ENCODE measurements at places on chromosomes 11 and 22.

DNA sequence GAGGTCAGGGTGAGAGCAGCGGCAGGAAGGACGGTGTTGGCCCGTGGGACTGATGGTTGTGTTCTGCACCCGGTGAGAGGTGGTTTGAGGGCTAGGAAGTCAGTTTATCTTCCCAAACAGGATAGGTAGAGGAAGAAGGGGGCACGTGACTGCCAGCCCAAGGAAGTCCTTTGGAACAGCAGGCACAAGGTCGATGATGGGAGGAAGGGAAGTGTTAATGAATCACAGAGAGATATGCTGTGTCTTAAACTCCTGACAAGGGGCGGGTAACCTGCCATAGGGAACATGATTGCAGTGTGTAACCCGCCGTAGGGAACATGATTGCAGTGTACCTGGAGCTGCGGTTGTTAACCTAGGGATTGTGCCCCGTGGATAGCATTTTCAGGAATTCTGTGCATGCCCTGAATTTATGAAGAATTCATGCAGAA, 49.0 kb downstream of the PRR5L start:
- DNase-seq, result no peak

DNA sequence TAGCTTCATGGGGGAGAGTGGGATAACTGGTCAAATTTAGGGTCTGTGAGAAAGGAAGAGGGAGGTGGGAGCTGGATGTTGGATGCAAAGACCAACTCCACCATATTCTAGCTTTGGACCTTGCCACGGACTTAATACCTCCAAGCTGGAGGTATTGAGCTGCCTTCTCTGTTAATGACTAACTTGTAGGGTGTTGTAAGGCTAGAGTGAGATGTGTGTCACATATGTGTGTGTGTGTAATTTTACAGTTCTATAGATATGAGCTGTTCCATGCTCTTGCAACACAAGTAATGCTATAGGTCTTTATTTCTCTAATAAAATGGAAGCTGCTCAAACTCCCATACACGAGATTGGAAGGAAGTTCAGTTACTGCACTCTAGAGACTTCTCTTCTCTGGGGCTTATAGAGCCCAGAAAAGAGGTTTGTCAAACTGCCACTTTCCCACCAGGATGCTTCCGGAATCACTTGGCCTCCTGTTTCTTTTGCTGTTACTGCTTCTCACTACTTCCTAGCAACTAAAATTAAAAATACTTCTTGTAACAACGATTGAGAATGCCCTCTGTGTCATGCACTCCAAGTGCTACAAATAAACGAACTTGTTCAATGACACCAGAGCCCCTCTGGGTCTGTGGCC, 16.0 kb upstream of the FJX1 start:
- no peak for DNase-seq

DNA sequence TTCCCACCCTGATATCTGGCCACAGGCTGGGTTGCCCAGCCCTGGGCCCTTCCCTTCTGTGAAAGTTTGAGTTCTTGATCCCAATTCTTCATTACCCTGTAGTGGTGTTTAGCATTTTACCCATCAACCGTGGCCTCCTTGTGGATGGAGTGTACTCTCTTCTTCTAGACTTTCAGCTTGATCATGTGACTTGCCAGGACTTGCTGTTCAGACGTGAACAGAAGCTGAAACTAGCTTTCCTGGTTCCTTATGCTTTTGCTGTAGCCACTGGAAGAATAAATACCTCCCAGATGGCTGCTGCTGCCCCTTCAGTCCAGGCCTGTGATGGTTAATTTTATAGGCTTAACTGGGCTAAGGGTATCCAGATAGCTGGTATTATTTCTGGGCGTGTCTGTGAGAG, 32.7 kb upstream of the DAGLA start:
- DNase-seq, result no peak

GRCh38 chr11:117722082-117722481, 74.9 kb downstream of the DSCAML1 start:
- DNase-seq, result no peak

DNA sequence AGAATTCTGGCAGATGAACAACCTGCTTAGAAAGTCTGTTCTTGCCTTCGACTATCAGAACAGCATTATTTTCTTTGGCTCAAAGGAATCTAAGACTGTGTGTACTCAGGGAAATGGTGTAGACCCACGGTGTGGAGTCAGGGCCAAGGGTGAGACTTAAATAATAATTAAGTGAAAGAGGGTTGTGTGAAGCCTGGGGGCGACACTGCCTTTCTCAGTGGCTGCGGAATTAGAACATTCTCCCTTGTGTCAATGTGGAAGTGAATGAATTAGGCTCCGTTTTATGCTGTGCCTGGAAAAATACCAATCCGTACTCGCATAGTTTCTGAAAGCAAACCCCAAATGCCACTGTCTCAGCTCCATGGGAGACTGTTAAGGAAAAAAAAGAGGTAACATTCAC, 50.7 kb downstream of the NAV2 start:
- no peak for DNase-seq

- DNase-seq, result no peak
Observed at GRCh38 chr11:15807827-15808226, 548.5 kb downstream of the SOX6 start.

DNA sequence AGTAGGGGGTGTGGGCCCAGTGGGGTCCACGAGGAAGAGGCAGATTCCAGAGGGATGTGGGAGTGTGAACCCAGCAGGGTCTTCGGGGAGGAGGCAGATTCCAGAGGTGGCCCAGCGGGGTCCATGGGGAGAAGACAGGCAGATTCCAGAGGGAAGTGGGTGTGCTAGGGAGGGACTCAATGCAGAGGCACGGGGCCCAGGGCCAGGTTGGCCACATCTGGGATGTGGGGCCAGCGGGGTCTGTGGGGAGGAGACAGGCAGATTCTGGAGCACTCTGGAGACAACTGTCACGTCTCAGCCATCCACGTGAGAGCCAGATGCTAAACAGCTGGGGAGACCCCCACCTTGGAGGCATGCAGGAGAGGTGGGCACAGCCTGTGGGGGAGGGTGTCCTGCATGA, 582.6 kb downstream of the TBC1D22A start:
- DNase-seq, result no peak

- no peak for DNase-seq
Observed at GRCh38 chr11:77418971-77419597, 54.8 kb downstream of the PAK1 start.

DNA sequence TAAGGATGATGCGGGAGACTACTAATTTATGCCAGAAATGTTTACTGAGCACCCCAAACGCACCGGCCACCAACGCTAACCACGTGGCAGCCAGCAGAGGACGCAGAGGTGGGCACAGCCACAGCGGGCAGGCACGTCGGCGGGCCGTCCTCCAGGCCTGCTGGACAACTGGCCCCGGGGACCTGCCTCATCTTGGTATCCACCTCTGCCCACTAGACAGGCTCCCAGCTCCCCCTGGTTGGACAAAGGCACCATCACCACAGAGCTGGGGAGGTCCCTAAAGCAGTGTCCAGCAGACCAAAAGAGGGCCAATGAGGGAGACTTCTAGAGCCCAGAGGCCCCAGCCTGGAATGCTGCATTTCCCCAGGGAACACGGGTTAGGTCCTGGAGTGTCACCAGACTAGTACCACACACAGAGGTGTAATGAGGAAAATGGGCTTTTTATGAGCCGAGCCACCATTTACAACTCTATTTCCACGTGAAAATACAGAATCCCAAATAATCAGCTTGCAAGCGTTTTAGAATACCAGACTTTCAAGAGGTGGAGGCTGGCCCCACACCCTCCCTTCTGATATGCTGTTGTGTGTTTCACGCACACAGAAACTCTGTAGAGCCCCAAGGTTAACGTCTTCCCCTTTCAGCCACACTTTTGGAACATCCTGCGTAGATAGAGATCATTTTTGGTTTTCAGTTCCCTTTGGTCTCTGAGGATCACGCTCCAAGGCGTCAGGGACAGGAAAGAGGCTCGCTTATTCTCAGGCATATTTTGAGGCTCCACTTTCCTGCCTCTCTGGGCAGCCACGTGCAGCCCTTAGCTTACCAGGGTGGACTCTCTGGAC, 23.7 kb upstream of the BID start:
- no peak for DNase-seq

GRCh38 chr22:47175151-47176025, 412.9 kb downstream of the TBC1D22A start:
- DNase-seq, result no peak

DNA sequence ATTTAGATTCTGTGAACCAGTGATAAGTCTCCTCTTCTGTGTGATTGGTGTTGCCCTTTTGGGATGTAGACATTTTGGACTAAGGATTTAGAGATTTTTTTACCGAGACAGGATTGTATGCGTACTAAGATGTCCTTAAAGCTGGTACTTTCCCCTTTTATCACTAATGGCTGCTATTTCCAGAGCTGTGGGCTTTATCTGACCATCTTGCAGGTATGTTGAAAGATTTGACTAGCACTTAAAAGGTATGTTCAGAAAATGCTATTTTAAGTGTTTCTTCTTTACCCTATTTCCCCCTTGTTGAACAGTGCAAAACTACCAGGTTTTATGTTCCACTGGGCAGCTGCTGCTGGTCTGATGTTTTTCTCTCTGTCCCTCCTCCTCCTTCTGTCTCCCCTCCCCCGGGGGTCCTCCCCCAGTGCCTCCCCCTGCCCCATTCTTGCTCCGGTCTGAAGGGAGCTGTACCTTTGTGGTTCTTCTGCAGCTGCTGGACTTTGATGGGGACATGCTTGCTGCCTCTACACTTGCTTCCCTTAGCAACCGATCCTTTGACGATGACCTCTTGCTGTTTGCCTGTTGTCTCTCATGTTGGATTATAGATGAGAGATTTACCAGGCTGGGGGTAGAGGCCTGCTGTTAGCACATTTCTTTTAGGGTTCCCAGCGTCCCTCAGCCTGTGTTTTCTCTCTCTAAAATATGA, 59.6 kb downstream of the ZNRF3 start:
- DNase-seq, result no peak

DNA sequence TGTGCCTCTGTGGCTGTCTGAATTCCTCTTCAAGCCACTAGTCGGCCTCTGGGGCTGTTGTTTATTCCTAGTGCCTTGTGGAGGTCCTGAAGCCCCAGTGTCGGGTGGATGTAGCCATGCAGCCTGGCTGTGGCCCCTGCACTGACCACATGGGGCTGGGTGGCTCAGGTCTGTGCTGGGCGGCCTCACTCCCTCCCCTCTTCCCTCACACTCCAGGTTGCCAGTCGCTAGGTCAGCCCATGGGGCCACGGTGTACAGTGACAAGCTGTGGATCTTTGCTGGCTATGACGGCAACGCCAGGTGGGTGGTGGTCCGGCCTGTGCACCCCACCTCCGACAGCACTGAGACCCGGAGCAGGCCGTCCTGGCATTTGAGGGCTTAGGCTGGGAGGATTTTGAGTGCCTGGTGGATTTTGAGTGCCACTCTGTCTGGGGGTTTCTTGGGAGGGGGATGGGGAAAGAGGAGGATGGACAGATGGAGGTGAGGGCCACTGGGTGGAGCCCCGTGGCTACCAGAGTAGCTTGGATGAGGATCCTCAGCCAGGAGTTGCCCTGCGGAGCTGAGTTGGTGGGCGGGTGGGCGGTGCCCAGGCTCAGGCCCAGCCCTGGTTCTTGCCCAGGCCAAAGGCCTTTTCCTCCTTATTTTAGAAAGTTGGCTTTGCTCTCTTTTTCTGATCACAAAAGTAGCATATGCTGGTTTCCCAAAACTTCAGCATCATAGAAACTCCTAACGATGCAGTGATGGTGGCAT, 6.7 kb downstream of the LZTR1 start:
- DNase-seq, result no peak

DNA sequence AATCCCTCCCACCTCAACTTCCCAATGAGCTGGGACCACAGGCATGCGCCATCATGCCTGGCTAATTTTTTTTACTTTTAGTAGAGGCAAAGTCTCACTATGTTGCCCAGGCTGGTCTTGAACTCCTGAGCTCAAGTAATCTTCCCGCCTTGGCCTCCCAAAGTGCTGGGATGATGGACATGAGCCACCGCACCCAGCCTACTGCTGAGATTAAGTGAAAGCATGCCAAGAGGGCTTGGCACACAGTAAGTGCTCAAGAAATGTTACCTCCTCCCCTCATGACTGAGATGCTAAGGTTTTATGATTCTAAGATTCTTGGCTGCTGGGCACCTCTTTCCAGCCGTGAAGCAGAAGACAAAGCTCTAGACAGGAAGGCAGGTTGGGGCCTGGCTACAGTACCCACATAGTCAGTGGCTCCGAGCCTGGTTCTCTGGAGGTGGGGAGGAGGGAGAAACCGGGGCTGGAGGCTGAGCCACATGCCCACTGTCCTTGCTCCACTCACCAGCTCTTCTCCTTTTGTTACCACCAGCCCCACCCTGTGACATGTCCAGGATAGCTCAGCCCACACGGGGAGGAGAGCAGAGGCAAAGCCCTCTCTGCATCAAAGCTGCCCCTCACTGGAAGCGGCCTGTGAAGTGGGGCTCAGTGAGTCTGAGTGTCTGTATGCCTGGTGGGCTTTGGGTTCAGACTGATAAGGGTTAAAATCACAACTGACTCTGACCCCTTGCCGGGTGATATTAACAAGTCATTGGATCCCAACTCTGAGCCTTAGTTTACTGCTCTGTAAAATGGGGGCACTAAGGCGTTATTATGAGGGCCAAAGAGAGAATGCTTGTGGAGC, 12.9 kb downstream of the ARHGEF17 start:
- no peak for DNase-seq

DNA sequence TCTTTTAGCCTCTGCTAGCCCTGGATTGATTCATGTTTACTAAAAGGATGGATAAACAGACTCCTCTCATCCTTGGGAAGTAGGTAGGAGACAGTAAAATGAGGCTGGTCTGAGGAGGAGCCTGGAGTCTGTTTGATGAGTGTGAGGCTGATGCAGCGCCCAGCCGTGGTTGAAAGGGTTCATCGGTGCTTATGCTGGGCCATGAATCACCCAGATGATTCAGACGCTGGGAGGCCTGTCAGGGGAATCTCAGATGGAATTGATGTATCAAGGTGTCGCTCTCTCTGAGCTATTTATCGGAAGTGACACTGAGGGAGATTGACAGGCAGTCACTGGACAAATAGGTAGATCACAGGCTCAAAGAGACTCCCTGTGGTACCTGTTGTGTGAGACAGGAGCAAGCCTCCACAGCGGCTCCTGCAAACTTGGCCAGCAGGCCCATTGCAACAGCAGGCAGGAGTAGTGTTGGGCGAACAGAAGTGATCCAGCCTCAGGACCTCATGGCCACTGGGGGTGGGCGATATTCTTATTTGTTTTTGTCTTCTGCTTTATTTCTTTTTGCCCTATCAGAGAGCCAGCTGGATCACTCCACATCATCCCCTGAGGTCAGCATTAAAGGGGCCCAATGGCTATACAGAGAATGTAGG, 109.9 kb upstream of the CADM1 start:
- DNase-seq, result no peak

DNA sequence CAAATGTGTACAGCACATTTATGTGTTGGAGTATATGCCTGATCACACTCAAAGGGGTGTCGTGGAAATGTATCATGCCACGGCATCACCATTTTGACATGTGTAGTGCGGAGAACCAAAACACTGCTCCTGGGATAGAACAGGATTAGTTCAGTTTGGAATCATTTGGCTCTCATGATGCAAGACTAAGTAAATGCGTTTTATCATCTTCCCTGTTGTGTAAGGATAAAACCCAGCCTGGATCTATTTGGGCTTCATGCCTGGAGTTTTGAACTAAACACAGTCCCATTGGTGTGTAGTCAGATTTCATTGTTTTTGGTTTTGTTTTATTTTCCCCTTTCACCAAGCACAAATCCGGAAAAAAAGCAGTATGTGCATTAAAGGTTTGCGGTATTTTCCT, 574.3 kb downstream of the NTM start:
- DNase-seq, result no peak
